Caudate nucleus (tissue), 63 donors: ENCODE measurements at places on chromosomes 4 and X.

GRCh38 chr4:44983083-44983482 is 256.7 kb upstream of the GNPDA2 start:
- no peak for DNase-seq

DNA sequence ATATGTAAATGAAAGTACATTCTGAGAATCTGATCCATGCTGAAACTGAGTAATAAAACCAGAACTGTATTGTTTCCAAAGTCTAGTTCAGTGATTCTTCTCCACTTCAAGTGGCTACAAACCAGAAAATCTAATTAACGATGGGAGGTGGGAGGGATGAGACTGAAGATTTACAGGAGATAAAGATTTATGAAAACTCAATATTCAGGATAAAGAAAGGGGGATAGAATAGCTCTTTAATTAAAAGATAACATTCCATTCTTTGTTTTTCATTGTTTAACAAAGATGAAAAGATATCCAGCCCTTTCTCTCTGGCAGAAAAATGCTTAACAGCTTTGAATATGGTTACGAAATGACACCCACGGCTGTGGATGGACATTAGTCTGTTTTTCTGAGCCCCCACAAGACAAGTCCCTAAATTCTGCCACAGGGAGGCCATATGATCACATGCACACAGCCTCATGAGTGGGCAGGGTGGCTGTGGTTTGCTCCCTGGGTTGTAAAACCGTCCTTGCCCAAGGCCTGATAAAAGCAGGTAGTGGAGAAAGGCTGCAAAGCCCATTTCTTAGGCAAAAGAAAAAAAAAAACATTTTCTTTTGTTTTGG is 36.4 kb downstream of the TMEM150C start:
- no peak for DNase-seq

DNA sequence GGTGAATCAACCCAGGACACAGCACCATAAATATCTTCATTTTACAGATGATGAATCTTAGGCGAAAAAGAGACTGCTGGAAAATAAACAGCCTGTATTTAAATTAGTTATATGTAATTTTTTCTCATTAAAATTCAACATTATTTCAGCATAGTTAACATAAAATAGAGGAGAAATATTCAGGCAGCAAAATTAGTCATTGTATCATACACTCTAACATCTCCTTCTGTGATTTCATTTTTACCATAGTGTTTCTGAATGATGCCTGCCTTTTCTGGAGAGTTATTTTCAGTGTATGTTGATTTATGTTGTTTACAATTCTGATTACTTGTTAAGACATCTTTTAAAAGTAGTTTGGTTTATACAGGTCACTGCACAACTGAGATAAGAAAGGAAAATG is 82.3 kb upstream of the KCNIP4 start:
- no peak for DNase-seq

- DNase-seq: no peak
Observed at GRCh38 chr4:61648264-61648663, 448.1 kb downstream of the ADGRL3 start.

- no peak for DNase-seq
Observed at GRCh38 chr4:37431417-37431743, 186.8 kb downstream of the NWD2 start.
